ENCODE measurements at places on chromosomes 11 and 22.
A peak's percentile ranks its signal among the peaks of the same experiment; 100 is the strongest.

DNA sequence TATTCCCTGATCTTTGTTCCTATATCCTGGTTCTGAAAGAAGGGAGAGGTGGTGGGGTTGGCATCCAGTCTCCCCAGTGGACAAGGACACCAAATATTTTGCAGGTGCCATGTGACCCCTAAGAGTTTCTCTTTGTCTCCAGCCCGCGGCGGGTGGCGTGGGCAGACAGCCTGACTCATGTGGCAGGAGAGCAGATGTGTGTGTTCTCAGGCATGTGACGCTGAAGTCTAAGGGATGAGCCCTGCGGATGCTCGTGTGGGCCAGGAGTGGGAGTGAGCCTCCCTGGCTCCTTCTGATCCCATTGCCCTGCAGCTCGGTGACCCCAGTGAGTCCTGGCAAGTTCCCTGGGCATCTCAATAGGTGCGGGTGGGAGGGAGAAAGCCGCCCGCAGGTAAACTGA, 94.8 kb upstream of the TBCEL start:
- DNase-seq = no peak

DNA sequence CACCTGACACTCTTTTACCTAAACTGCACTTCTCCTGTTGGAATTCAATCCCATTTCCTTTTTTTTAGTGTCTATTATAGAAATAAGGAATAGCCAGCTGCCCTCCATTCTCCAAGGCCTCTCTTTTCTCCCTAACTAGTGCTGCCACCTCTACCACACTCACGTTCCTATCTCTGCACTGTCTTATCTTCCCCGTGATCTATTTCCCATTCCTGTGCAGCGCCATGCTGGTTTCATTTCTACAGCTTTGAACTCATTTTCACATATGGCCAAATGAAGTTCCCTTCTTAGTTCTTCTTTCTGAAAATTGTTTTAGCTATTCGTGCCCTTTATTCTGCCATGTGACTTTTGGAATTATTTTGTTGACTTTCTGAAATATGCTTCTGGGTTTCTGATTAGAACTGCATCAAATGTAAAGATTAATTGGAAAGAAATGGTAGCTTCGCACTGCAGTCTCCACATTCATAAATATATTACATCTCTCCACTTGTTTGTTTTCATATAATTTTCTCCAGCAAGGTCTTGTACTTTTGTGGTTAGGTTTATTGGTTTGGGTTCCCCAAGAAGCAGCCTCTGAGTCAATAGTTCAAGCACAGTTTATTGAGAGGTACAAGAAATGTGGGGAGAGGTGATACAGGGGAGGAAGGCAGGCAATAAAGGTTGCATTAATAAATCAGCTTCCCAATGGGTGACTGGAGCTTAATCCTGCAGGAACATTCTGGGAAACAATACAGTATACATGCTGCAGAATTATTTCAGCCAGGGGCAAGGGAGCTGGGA, 43.7 kb upstream of the DRD2 start:
- no peak for DNase-seq

- no peak for DNase-seq
Observed at GRCh38 chr22:38038890-38039812, 18.1 kb upstream of the PICK1 start.

GRCh38 chr11:79097246-79097875, 343.5 kb downstream of the TENM4 start:
- no peak for DNase-seq

- peak; percentile 76 for DNase-seq
Observed at GRCh38 chr11:118488480-118489109, 38.7 kb upstream of the TTC36 start.

- no peak for DNase-seq
Observed at GRCh38 chr11:45676522-45677095, 11.2 kb upstream of the CHST1 start.

- no peak for DNase-seq
Observed at GRCh38 chr11:129287920-129288319, 87.7 kb upstream of the BARX2 start.

DNA sequence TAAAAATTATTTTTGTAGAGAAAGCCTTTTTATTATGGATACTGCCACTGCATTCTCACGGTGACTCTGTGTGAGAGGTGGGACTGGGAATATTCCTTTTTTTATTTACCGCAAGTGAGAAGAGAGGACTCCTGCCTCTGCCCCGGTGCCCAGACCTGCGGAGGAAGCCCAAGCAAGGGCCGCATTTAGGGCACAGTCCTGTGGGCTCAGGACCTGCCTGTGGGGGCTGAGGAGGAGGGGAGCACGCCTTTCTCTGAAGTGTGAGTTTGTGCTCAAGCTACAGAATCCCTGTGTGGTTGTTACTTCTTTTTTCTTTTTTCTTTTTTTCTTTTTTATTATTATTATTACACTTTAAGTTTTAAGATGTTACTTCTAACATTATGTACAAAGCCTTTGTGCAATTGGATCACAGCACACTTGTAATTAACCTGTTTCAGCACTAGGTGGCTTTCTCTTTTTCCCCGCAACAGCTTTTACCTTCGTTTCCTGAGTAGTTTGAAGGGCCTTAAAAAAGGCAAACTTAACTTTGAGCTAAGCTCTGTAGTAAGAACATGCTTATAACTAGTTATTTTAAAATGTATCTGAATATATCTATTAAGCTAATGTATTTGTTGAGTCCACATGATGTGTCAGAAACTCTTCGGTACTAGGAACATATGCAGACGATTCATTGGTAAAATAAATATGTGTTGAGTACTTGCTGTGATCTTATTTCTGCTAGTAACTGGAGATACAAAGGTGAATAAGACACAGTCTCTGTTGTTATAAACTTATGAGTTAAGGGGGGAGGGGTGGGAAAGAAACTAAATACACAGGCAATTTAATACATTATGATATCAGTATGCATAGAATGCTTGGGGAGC, 18.3 kb downstream of the AMOTL1 start:
- DNase-seq = no peak

DNA sequence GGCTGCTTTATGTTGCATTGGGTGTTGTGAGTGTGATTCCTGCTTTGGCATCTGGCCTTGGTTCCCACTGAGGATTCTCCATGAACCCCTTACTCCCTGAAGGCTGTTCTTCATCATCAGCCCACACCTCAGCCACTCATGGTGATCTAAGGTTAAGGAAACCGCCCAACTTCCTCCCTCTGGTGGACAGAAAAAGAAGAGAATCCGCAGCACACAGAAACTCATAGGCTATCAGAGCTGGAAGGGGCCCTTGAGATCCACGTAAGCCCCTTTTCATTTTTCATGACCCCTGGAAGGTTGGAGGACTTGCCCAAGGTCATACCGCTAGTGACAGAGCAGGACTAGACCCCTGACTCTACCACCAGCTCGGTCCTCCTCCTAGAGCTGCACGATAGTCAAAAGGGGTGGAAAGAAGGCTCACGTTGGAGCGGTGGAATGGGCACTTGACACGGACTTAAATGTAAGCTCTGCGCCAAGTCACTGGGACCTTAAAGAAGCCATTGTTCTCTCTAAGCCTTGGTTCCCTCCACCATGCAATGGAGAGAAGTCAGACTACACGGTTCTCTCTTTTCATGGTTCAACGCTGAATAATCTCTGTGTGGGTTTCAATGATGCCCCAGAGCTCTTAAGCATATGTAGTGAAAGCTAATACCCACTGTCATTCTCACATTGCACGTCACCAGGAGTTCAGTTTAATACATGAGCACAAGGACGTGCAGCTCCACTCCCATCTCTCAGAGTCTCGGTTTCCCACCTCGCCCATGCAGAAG, 83.6 kb upstream of the CRTAM start:
- DNase-seq = peak; percentile 20

- no peak for DNase-seq
Observed at GRCh38 chr11:44522294-44522693, 43.2 kb upstream of the CD82 start.

DNA sequence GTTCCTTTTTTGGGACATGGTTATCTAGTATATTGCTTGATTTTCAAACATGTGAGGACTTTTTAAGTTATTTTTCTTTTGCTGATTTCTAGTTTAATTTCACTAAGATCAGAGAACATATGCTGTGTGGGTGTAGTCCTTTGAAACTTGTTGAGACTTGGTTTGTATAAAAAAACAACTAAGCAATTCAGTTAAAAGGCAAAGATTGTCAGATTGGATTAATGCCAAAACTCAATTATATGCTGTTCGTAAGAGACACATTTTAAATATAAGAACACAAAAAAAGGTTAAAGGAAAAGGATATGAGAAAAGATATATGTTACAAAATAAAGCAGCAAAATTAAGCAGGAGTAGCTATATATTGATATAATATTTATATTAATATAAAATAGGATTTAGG, 17.8 kb upstream of the RRM1 start:
- DNase-seq = no peak

DNA sequence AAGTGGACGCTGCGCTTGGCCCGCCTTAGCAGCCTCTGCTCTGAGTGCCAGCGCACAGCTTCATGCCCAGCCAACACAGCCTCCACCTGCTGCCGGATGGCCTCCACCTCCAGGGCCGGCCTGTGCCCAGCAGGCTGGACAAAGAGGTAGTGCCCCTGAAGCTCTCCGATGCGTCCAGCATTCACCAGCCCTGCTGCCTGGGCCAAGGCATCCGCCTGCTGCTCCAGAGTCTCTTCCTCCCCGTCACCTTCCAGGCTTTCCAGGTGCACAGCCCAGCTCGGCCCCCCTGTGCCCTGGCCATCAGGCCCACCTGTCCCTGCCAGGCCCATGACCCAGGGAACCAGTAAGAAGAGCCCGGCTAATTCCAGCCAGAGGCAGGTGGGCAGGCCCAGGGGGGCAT, 2.5 kb downstream of the PCSK7 start:
- DNase-seq = no peak

DNA sequence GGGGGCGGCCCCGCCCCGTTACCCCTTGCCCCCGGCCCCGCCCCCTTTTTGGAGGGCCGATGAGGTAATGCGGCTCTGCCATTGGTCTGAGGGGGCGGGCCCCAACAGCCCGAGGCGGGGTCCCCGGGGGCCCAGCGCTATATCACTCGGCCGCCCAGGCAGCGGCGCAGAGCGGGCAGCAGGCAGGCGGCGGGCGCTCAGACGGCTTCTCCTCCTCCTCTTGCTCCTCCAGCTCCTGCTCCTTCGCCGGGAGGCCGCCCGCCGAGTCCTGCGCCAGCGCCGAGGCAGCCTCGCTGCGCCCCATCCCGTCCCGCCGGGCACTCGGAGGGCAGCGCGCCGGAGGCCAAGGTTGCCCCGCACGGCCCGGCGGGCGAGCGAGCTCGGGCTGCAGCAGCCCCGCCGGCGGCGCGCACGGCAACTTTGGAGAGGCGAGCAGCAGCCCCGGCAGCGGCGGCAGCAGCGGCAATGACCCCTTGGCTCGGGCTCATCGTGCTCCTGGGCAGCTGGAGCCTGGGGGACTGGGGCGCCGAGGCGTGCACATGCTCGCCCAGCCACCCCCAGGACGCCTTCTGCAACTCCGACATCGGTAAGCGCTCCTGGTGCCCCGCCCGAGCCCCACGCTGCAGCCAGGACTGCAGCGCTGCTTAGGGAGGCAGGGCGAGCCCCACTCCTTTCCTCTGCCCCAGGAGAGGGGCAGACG, at the start of gene TIMP3:
TSS of gene TIMP3 (plus strand) at position 169 of the 700 bp plus-strand sequence. CDS start at position 466, 297 bp downstream.
- no peak for DNase-seq

- no peak for DNase-seq
Observed at GRCh38 chr22:40610329-40610850, 26.1 kb downstream of the MRTFA start.

Measured in memory B cell (primary cell).